ENCODE measurements at places on chromosomes 4 and X.

GRCh38 chr4:69322055-69322454 lies 41.8 kb downstream of the UGT2B28 start:
- peak; percentile 6 for DNase-seq

- DNase-seq: no peak
These were observed 32.7 kb downstream of the KIAA0232 start for GRCh38 chr4:6815029-6815836.

DNA sequence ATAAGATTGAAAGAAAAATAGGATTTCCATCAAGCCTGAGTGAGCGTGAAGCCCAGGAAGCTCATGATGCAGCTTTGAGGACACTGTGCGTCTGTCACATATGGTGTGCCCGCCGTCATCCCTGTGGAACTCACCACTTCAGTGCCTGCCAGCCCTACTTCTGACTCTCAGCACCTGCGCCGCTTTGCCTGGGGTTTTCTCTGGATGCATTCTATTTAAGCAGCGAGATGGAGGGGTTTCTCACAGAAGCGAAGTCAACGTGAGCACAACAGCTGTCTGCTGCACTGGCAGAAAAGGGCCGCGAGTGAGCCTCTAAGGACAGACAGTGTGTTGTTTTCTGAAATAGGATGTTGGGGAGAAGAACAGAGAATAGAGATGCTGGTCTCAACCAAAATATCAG lies 6.2 kb upstream of the TMEM128 start:
- no peak for DNase-seq

DNA sequence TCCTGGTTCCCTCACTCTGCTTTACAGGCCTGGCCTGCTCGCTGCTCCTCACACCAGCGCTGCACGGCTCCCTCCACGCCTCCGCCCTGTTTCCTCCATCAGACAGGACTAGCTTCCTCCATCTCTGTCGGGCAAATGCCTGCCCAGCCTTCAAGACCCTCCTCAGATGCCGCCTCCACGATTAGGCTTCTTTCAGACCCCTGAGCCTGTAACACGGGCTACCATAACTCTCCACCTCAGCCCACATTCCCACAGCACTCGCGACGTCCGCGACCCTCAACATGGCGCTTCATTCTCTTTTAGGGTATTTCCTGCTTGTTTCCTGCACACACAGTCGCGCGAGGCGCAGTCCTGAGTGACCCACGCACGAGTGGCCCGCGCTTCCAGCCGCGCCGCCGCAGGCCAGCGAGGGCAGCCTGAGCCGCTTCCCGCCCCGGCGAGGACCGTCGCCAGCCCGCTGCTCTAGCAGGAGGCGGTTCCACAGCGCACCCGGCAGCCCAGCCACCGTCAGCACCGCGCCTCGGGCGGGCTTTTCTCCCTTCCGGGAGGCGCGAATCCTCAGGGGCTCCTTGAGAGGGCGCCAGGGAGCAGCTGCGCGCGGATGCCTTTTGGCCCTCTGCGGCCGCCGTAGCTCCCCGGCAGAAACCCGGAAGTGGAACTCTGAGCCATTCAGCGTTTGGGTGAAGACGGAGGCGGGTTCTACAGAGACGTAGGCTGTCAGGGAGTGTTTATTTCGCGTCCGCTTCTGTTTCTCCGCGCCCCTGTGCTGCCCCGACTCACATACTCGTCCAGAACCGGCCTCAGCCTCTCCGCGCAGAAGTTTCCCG lies at the start of gene FRG1:
Gene FRG1, plus strand, starts transcription at position 695 of the 827 bp plus-strand sequence. CDS start 138 bp downstream, outside the sequence.
- DNase-seq: peak; percentile 92

- DNase-seq: no peak
These were observed 48.0 kb downstream of the USP46 start for GRCh38 chr4:52611030-52611555.

DNA sequence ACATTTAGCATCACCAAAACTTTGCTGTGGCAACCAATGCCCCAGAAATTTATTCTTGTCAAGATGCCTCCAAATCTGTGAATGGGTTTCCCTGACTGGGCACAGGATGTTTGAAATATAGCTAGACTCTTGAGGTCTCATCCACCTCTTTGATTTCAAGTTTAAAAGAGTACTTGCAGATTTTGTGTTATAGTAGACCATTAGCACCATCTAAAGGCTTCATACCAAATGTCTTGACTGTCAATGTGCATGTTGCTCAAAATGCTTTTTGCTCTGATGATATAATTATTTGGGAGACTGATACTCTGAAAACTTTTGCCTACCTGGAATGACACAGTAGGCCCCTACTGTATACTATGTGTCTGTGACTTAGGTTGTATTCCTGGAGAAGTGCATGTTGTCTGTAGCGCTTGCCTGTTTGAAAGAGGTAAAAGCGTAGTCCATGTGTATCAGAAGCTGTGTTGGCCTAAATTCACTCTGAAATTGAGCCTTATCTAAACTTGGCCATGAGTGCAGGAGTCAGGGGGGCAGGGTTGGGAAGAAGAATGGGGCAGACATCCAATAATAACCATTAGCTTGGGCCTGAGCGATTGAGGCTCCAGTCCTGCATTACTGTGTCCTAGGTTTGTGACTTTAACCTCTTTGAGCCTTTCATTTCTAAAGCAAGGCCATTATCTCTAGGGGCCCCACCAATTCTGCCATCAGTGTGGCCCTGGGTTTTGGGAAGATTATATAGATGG lies 33.8 kb downstream of the NDP start:
- DNase-seq: no peak

- DNase-seq: peak; percentile 71
These were observed 19.7 kb upstream of the SPON2 start for GRCh38 chr4:1192091-1192492.

DNA sequence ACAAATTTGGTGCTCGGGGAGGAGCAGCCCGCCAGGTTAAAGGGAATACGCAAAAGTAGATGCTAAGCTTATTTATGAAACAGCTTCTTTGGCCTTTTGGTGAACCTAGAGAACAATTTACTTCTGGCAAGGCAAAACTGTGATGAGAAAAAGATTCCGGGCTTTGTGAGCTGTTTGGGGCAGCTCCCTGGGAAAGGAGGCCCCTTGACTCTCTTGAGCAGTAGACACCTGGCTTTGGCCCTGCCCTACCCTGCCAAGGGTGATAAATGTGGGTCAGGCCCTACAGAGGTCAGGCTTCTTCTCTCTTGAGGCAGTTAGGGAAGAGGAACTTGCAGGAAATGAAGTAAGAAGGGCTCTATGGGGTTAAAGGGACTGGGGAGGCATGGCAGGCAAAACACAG lies 509.6 kb downstream of the MID1IP1 start:
- DNase-seq: no peak

DNA sequence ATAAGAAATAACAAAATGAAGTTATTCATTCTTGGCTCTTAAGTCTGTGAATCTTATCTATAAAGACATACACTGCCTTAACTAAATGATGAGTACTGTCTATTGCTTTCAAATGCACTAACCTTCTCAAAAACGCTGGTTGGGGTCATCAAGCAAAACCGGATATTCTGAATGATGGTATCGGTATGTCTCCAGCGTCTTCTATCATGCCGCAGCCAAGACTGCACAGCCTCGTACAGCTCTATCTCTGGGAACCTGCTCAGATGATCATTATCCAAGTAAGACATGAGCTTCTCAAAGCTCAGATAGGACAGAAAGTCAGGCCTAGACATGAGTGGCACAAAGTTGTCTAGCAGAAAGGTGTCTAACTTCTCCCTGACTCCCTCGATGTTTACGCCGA lies 21.1 kb downstream of the KLHL15 start:
- no peak for DNase-seq

- DNase-seq: no peak
These were observed 70.9 kb downstream of the INTS12 start for GRCh38 chr4:105637408-105638176.

- DNase-seq: no peak
These were observed 42.6 kb downstream of the ADGRA3 start for GRCh38 chr4:22473268-22473667.

- no peak for DNase-seq
These were observed 38.4 kb upstream of the ARSD start for GRCh38 chrX:2967584-2967983.

GRCh38 chr4:26931451-26931850 lies 70.8 kb downstream of the STIM2 start:
- no peak for DNase-seq

- no peak for DNase-seq
These were observed 222.6 kb downstream of the NDST4 start for GRCh38 chr4:114890773-114891172.

- DNase-seq: no peak
These were observed 706.6 kb upstream of the EPHA5 start for GRCh38 chr4:66376921-66377320.

DNA sequence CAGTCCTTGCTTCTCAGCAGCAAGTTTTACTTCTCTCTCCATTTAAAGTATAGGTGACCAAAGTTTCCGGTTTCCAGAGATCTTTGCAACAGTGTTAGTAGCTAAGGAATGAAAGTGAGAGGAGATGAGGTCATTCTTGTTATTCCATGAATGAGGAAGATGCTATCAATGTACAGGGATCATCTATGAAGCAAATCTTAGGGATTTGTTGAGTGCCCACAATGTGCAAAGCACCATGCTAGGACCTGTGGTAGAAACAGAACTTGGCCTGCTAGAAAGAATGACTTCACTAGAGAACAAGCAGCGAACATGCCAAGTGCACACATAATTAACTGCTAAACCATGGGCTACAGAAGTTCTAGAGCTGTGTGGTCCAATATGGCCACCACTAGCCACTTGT lies 112.5 kb downstream of the MID1 start:
- DNase-seq: peak; percentile 32

- DNase-seq: no peak
These were observed 104.7 kb upstream of the KLHL13 start for GRCh38 chrX:118221270-118221669.

- no peak for DNase-seq
These were observed 136.2 kb upstream of the BMPR1B start for GRCh38 chr4:94621491-94622080.

- no peak for DNase-seq
These were observed 293.5 kb upstream of the FAT1 start for GRCh38 chr4:187017147-187017546.

DNA sequence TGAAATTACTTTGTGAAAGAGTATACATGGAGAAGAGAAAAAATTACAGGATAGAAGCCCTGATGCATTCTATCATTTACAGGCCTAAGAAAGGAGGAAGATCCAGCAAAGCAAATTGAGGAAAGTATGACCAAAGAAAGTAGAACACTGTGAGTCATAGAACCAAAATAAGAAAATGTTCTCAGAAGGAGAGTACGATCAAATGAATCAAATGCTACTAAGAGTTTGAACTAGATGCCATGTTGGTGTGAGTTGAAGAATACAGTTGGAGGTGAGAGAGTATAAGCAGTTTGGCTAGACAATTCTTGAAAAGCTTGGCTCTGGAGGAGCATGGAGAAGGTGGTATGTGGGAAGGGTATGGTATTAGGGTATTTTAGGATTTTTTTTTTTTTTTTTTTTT lies 161.8 kb downstream of the RPA4 start:
- no peak for DNase-seq

- DNase-seq: no peak
These were observed 12.2 kb upstream of the RBPJ start for GRCh38 chr4:26308568-26308967.

DNA sequence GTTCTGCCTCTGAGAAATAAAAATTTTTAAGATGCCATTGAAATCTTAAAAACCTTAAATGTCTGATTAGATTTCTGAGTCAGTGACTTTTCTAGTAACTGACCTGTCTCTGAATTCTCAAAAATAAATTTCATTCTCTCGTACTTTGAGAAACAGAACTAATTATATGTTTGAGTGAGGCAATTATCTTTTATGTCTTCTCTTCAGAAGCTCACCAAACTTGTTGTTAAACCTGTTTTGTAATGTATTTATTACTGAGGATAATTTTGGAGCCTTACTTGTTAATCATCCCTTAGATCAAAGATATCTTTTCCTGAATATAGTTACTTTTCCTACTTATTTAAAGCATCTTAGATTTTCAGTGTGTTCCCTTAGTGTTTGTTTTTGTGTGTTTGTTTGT lies 64.5 kb upstream of the MMAA start:
- no peak for DNase-seq

- no peak for DNase-seq
These were observed 43.2 kb downstream of the ASMT start for GRCh38 chrX:1658071-1658491.

- no peak for DNase-seq
These were observed 63.2 kb downstream of the SPIN3 start for GRCh38 chrX:56932106-56932505.

- DNase-seq: no peak
These were observed 15.4 kb downstream of the PLK4 start for GRCh38 chr4:127896069-127896468.

GRCh38 chr4:140343303-140343702 lies 30.1 kb upstream of the SCOC start:
- DNase-seq: no peak

- no peak for DNase-seq
These were observed 17.1 kb downstream of the GAB1 start for GRCh38 chr4:143353797-143354196.

- no peak for DNase-seq
These were observed 245.4 kb upstream of the PSAPL1 start for GRCh38 chr4:7680106-7680505.

DNA sequence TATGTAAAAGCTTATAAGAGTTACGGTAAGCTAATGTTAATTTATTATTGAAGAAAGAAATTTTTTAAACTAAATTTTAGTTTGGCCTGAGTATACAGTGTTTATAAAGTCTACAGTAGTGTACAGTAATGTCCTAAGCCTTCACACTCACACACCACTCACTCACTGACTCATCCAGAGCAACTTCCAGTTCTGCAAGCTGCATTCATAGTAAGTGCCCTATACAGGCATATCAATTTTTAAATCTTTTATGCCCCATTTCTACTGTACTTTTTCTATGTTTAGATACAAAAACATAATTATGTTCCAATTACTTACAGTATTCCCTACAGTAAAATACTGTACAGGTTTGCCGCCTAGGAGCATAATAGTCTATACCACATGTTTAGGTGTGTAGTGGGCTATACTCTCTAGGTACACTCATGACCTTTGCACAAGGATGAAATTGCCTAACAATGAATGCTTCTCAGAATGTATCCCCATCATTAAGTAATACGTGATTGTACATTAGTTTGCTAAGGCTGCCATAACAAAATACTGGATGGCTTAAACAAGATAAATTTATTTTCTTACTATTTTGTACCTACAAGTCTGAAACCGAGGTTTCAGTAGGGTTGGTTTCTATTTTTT lies 333.8 kb upstream of the PCDH7 start:
- DNase-seq: no peak

DNA sequence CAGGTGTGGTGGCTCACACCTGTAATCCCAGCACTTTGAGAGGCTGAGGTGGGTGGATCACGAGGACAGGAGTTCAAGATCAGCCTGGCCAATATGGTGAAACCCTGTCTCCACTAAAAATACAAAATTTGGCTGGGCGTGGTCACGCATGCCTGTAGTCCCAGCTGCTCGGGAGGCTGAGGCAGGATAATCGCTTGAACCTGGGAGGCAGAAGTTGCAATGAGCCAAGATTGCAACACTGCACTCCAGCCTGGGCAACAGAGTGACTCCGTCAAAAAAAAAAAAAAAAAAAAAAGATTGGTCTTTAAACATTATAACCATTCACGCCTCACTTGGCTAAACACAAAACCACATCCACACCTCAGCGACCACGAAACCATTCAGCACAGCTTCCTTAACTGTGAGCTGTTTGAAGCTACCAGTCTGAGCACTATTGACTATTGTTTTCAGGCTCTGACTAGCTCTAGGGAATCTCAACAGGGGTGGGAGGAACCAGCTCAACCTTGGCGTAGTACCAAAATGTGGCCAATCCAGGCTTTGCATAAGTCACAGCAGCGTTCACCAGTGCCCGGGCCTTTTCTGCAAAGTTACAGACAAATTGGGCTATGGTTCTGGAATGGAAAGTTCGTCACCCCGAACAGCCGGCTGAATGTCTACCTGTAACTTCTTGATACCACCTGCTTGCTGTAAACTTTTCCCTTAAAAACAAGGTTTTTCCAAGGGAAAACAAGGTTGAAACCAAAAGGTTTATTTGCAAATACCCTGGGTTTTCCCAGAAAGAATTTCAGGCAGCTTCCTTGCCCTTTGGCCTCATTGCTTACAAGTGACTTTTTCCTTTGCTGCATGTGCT lies 73.6 kb upstream of the DHX15 start:
- peak; percentile 64 for DNase-seq
